Occipital lobe (tissue), 3 donors: ENCODE measurements at places on chromosomes 7 and 10.

DNA sequence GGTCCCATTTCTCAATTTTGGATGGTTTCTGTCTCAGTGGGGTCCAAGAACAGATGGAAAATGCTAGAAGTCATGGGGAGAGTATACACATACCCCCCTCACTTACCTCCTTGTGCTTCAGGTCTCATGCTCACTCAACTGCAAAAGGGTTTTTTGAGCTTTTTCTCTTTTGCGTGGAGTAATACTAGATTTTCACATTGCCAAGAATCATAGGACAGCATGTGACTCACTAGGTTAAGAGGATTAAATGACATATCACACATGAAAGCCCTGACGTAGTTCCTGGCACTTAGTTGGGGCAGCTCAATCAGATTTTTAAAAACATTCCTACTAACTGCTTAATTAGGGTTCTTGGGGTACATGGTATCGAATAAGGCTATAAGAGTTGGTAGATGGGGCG, 4.5 kb downstream of the PI4K2A start:
- DNase-seq, result no peak

DNA sequence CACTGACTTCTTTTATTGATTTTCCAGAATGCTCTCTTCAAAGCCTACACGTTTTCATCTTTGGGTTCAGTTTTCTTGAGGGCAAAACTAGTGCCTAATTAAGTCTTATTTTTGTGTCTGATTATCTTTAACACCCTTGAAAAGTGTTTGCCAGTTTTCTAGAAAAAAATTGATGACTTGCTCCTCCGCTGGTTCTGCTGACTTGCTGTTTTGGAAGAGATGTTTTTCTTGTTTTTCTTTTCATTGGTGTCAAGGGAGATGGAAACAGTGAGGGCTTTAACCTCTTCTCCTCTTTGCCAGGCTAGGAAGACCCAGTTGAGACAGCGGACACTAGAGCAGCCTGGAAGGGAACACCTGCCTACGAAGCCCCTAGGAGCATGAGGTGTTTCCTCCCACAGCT, 123.7 kb upstream of the EEPD1 start:
- no peak for DNase-seq

- DNase-seq, result no peak
Measured at GRCh38 chr10:14184841-14185315, 145.8 kb downstream of the FRMD4A start.

DNA sequence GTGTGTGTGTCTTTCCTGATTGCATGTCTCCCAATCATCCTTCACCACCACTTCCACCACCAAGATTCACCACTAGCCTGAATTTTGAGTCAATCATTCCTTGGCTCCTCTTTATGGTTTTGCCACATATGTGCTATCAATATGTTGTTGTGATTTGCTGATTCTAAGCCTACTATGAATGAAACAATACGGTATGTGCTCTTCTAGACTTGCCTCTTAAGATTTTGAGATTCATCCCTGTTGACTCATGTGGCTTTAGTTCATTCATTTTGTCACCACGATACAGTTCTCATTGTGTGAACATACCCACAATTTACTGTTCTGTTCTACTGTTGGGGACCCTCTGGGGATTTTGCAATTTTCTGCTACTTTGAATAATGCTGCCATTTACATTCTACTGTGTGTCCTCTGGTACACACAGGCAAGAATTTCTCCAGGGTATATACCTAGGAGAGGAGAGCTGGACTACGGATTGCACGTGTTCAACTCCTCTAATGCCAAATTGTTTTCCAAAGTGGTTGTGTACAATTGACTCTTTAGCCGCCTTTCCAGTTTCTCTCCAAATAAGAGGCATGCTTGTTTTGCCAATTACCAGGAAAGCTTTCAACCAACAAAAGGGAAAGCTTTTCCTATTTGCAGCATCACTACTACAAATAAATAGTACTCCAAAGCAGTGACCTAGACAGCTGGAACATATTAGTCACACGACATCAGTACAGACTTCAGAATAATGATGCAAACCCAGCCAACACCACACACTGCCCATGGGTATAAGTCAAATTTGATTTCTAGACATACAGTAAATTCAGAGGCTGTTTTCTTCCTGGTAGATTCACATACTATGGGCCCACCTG, 30.0 kb downstream of the SGMS1 start:
- DNase-seq, result no peak

GRCh38 chr7:124776153-124776552, 10.6 kb upstream of the GPR37 start:
- no peak for DNase-seq

GRCh38 chr7:40211276-40212003, 76.6 kb downstream of the SUGCT start:
- no peak for DNase-seq

DNA sequence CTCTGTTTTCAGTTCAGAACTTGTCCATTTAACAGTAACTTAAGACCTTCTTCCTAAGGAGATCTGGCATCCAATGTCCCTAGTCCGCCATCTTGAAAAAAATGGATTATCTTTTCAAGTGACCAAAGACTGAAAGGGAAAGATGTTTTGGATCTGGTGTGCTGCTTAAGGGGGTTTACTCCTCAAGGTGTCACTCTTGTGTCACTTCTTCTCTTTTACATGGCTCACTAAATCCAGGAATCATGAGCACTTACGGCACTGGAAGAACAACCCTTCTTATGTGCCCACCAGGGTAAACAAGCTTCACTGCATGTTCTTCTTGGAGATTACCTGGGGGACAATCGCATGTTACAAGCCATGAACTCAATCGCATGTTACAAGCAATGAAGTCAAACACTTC, 43.7 kb downstream of the ANXA8 start:
- no peak for DNase-seq

- no peak for DNase-seq
Measured at GRCh38 chr10:118958984-118959925, 70.3 kb upstream of the NANOS1 start.

- no peak for DNase-seq
Measured at GRCh38 chr7:139034855-139035585, 822 bp downstream of the ZC3HAV1L start.

DNA sequence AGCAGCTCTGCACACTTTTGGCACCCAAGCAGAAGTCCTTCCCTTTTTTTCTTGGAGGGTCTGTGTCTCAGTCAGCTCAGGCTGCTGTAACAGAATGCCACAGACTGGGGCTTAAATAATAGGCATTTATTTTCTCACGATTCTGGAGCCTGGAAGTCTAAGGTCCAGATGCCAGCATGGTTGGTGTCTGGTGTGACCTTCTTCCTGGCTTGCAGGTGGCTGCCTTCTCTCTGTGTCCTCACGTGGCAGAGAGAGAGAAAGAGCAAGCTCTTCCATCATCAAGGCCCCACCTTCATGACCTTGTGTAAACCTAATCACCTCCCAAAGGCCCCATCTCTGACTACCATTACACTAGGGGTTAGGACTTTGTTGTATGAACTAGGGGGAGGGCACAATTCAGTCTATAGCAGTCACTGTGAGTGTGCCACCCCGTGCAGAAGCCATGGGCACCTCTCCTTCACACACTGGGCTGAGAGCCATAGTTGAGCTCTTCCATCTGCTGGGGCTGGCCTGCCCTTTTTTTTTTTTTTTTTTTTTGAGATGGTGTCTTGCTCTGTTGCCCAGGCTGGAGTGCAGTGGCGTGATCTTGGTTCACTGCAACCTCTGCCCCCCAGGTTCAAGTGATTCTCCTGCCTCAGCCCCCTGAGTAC, 80.3 kb downstream of the OAT start:
- no peak for DNase-seq

DNA sequence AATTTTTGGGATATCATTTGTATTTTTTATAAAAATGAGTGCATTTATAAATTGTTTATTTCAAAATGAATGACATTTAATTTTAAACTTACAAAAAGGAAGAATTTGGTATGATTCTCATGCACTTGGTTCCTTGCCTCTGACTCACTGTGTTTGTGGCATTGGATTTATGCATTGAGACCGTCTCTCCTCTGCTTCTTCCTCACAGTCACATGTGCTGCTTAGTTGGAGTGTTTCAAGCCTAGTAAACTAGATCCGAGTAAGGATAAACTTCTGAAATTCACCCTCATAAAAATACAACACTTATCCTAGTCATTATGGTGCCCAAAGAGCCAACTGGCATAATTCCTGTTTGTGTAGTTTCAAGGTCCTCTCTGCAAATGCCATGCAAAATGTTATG, 19.1 kb upstream of the FZD8 start:
- DNase-seq, result no peak

DNA sequence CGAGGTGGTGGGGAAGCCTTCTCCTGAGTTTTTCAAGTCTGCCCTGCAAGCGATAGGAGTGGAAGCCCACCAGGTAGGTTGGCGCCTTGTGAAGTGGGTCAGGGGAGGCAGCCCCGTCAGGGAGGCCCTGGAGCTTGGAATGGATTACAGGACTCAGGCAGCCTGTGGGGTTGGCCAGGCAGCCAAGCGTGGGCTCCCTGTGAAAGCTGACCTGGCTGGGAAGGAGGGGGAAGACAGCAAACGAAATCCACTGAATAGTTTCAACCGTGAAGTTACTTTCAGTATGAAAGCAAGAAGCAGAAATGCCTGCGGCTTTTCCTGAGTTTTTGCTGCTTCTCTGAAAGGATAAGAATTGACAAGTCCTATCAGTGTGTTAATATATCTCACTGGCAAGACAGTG, 36.4 kb downstream of the LHPP start:
- no peak for DNase-seq

- DNase-seq, result peak; percentile 87
Measured at GRCh38 chr10:11164803-11165590, 147.3 kb downstream of the CELF2 start.

DNA sequence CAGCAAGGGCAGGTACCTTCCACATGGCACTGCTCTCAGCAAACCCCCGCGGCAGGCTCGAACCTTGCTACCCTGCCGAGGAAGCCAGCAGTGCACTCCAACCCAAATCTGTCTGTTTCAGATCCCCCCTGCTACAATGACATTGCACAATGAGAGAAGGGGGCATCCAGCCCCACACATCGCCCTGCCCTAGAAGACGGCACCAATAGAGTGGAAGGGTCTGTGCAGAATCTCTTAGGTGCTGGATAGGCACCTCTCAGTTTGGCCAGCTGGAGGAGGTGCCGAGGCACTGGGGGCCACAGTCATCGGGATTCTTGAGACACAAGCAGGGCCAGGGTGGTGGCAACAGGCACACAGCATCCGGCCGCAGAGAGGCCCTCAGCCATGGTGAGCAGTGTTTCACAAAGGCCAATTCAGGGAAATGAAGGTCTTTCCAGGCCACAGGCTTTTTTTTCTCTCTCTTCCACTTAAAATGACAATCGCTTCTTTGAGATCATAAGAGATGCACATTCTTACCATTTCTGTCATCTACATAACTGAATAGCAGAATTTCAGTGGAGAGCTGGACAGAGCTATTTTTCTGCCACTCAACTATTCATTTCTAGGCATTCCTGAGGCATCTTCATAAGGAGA, 281.3 kb downstream of the TNS3 start:
- no peak for DNase-seq

DNA sequence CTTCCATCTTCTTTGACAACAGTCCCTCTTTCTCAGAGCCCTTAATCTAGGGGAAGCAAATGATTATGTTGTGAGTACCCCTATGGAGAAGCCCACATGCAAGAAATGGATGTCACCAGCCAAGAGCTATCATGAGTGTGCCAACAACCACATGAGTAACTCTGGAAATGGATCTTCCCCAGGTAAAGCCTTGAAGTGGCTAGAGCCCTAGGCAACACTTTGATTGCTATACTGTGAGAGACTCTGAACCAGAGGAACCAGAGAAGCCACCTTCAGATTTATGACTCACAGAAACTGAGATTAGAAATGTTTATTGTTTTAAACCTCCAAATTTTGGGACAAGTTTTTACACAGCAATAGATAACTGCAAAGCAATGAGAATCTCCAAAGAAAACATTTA, 60.9 kb upstream of the COL1A2 start:
- DNase-seq, result no peak

DNA sequence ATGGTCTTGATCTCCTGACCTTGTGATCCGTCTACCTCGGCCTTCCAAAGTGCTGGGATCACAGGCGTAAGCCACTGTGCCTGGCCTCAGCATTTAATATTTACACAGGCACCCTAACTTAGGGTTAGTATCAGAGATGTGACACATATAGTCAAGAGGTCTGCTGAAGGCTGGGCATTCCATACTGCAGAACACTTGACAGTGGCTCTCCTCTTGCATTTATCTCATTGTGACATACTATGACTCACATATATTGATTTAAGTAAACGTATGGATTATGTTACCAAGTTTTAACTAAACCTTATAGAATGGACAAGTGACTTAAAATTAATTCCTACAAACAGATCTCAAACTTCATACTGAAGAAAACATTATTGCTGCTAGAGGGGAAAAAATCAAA, 36.6 kb downstream of the BRAF start:
- DNase-seq, result no peak

DNA sequence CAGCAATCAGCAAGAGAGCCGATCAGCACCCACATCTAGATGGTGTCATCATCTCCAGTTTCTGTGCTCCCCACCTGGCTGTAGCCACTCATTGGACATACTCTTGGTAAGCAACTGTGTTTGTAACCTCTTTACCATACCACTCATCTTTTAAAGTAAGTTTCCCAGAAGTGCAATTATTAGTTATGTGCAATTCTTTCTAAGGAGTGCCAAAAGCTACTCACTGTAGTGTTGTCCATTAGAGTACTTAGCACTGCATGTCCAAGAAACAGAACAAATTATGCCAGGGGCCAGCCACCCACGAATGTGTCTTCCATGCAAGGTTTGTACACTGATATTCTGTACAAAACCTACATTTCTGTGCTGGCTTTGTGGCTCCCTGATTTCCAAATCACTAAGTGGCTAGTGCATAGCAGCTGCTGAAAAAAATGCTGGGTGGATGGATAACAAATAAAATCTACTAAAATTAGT, 131.9 kb downstream of the SRPK2 start:
- DNase-seq, result no peak

GRCh38 chr10:70925377-70926225, 37.2 kb upstream of the PCBD1 start:
- no peak for DNase-seq

DNA sequence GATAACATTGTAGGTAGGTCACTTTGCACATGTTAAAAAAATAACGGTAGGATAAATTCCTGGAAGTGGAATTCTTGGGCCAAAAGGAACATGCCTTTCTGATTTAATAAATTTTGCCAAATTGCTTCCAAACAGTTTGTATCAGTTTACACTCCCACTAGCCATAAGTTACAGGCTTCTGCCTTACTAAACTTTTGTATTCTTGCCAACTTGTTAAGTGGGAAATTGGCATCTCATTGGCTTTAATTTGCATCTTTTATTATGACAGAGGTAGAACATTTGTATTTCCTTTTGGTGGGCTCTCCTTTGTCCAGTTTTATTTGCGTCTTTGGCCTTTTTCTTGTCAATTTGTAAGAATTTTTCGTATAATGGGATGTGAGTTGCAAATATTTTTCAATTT, 38.3 kb upstream of the FAM180A start:
- DNase-seq, result no peak

- no peak for DNase-seq
Measured at GRCh38 chr7:79298145-79298760, 155.2 kb downstream of the MAGI2 start.

DNA sequence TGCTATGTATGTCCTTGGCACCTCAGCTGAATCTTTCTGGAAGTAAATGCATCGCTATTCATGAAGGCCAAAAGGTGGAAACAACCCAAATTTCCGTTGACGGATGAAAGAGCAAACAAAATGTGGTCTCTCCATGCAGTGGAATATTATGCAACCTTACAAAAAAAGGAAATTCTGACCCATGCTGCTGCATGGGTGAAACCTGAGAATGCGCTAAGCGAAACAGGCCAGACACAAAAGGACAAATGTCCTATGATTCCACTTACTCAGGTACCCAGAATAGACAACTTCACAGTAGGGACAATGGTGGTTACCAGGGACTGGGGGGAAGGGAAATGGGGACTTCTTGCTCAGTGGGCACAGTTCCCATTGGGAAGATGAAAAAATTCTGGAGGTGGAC, 158.8 kb downstream of the CAMK1D start:
- no peak for DNase-seq
